ENCODE measurements at places on chromosomes 2 and 18.

DNA sequence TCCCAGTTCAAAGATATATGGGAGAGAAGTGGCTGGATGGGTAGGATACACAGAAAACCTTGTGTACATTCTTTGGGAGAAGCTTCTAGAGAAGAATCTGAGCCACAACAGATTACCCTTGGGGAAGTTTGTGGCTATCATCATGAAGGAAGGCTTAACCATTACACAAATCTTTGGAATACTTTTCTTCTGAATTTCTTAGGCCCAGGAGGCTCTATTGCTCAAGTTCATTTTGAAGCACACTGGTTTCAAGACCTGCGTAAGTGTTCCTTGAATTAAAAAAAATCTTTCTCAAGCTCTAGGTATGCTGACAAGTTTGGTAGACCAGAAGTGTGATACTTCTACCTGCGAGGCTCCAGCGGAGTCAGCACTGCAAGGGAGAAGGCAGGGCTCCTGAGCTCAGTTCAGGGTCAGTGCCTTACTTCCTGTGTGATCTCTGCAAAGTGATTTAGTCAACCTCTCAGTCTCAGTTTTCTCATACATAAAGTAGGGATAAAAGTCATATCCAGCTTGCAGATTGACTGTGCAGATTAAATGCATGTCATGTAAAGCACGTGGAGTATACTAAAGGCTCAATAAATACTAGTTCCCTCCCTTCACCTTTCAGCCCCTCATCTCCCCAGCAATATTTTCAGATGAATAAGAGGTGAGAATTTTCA is 438.6 kb downstream of the DLGAP1 start:
- no peak for DNase-seq

GRCh38 chr18:76252880-76253279 is 242.2 kb downstream of the ZNF516 start:
- no peak for DNase-seq

- DNase-seq: no peak
These were observed 2.6 kb upstream of the PRLH start for GRCh38 chr2:237563816-237564215.

GRCh38 chr2:169069341-169069740 is at the start of gene DHRS9:
Gene DHRS9 (plus strand): TSS chr2:169069563. CDS start chr2:169081582, 12,019 bp downstream.
- peak; percentile 65 for DNase-seq

DNA sequence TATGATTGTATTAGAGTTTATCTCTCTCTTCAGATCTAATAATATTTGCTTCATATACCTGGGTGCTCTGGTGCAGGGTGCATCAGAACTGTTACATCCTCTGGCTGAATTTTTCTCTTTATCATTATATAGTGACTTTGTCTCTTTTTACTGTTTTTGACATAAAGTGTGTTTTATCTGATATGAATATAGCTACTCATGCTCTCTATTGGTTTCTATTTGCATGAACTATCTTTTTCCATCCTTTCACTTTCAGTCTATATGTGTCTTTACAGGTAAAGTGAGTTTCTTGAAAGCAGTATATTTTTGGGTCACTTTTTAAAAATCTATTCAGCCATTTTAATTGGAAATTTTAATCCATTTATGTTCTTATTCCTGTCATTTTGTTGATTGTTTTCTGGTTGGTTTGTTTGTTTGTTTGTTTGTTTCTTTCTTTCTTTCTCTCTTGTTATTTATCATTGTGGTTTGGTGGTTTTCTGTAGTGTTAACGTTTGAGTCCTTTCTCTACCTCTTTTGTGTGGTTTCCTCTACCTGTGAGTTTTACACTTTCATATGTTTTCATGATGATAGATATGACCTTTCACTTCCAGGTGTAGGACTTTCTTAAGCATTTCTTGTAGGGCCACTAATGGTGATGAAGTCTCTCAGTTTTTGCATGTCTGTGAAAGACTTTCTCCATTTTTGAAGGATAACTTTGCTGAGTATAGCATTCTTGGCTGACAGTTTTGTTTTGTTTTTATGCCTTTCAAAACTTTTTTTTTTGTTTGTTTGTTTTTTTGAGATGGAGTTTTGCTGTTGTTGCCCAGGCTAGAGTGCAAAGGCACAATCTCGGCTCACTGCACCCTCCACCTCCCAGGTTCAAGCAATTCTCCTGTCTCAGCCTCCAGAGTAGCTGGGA is 54.9 kb downstream of the CCNT2 start:
- DNase-seq: no peak

DNA sequence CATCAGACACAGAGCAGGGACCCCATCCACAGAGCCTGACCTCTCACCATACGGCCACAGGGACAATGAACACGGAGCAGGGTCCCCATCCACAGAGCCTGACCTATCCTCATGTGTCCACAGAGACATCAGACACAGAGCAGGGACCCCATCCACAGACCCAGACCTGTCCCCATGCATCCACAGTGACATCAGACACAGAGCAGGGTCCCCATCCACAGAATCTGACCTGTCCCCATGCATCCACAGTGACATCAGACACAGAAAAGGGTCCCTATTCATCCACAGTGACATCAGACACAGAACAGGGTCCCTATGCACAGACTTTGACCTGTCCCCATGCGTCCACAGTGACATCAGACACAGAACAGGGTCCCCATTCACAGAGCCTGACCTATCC is 325.1 kb upstream of the RAB6C start:
- DNase-seq: no peak

DNA sequence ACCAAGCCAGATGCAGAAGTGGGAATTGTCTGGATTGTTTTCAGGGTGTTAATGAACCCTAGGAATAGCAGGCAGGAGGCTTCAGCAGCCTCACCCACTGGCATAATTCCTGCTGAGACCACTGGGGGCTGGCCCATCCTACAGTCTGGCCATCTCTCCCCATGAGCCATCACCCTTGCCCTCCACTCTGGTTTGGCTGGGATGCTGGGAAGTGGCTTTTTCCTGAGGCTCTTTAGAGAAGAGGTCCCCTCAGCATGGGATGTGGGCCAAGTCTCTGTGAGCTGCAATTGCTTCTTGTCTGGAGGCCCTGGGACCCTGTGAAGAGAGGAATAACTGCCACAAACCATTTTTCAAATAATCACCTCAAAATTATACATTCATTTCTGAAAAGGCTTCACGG is 4.0 kb downstream of the TCF7L1 start:
- no peak for DNase-seq

DNA sequence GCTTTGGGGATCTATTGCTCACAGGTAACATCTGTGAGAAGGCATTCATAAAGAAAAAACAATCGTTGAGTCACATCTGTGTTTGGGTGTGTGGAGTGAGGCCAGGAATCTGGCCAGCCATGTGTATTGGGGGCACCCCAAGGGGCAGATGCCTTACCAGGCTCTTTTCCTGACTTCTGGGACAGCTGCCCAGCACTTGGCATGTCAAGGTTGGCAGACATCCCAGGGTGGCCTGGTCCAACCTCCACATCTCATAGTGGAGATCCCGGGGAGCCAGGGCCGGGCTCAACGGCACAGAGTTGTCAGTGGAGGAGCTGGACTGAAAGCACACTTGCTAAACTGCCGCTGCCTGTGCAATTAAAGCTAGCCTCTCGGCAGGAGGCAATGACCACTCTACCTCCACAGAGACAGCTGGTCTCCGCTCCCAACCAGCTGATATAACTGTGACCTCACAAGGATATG is 75.3 kb upstream of the MGAT4A start:
- DNase-seq: no peak

DNA sequence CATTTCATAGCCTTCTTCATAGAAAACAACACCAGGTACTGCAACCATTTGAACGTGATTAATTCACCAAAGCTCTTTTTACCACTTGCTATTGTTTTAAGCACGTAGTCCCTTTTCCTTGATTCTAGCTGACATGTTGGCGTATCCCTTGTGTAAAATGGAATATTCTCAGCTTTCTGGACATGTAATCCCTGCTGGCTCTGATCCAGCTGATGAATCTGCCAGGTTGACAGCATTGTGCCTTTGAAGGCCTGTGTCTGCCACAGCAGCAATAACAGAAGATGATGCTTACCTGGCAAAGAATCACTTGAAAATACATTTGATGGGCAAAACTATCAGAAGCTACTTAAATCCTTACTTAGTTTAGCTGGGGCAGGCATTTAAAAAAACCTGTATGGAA is 81.0 kb upstream of the CCDC150 start:
- DNase-seq: no peak

- DNase-seq: no peak
These were observed 194.3 kb upstream of the ARL4C start for GRCh38 chr2:234691214-234691575.

- DNase-seq: no peak
These were observed 249.1 kb downstream of the FAM210A start for GRCh38 chr18:13477147-13477683.

- DNase-seq: no peak
These were observed 44.7 kb downstream of the CTIF start for GRCh38 chr18:48583573-48583972.

- DNase-seq: no peak
These were observed 675.3 kb downstream of the TMEM182 start for GRCh38 chr2:103437161-103437560.

GRCh38 chr18:34223164-34223892 is 1.4 kb downstream of the NOL4 start:
- DNase-seq: no peak

DNA sequence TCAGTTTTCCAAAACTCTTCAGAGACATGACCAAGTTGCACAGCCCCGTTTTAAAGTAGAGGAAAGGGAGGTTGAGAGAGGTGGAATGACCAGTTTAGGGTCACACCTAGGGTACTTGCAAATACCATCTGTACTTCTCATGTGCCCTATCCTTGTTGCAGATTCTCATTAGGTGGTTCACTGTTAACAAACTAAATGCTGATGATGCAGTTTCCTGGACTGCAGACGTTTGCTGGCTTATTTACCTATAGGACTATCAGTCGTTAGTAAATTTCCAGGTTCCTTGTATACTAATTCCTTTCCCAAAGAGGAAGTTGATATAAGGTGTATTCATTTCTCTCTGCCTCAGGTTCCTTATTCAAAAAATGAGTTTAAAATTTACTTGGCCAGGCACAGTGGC is 1.4 kb downstream of the FARP2 start:
- no peak for DNase-seq

DNA sequence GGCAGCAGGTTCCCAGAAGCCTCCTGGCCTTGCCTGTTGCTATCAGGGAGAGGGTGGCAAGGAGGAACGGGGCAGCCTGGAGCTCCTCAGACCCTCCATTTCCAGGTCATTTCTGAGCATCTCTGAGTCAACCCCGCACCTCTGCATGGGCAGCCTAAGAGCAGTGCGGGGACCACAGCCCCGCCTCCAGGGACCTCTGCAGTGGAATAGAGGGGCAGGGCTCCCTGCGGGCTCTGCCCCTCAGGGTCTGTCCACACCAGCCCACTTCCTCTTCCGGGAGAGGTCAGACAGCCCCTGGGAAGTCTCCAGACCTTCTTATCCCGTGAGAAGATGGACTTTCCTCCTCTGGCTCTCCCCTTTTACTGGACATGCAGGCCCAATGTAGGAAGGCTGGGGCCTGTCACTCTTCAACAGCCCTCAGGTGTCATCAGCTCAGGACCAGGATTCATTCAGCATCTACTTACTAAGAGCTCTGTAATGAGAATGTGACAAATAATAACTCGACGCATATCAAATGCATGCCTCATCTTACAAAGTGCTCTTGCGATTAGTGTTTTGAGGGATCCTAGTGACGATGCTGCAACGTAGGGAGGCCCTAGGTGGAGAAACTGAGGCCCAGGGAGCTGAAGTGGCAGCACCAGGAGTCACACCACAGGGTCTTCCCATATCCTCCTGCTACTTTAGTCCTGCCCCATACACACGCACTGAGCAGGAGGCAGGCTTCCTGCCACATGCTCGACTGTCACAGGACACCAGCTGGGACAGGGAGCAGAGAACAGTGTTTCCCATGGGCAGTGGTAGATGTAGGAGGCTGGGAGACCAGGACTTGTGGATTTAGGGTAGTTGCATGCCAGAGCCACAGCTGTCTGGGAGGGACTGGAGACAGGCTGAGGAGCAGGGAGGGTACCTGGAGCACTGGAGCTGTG is 28.0 kb downstream of the SH2D6 start:
- no peak for DNase-seq

GRCh38 chr2:170455617-170456426 is 259.3 kb upstream of the SP5 start:
- no peak for DNase-seq

DNA sequence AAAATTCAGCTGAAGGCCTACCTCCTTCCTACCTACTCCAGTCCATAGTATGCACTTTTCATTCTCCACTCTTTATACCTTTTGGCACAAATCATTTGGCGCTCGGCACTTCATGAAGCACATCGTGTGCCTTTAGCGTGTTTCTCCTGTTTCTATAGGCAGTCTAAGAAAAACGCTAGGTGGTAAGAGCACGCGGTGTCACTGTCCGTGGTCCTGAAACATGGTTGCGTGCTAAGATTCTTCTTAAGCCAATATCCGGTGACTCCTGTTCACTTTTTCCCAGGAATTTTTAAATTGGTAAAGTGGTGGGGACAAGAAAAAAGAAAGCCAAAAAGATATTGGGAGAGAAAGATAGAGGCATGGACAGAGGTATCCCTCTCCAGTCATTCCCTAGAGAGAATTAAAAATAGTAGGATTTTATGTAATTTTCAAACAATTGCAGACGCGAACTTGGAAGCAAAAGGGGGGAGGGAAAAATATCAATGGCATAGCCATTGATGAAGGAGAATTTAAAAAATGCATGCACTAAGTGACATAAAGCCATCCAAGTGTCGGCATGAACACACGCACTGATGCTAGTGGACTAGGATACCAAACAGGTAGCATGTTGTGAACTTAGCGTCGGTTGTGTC is 1.4 kb upstream of the CTNNA2 start:
- DNase-seq: no peak

DNA sequence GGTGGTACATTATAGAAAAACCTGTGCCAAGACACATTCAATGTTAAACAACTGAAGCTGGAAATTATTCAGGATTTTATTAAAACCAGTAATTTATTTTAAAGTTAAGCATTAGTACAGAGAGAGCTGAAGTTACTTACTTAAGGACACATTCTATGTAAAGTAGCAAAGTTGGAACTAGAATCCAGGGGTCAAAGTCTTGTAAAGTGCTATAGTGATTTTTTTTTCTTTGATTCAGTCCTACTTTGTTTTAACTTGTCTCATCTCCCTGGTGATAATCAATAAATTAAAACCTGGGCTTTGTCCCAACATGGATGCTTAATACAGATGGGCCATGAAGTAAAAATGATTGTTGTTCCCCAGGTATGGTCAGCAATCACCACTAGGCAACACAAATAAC is 1271.8 kb upstream of the CHAC2 start:
- DNase-seq: no peak

All from activated CD8-positive, alpha-beta memory T cell treated with anti-CD3 and anti-CD28 coated beads, Interleukin-2, amount 50 U/mL, for 48 hours (primary cell).